ENCODE measurements at places on chromosomes 2 and 18.

GRCh38 chr18:13428319-13428718 is 209.8 kb downstream of the LDLRAD4 start:
- DNase-seq = no peak

DNA sequence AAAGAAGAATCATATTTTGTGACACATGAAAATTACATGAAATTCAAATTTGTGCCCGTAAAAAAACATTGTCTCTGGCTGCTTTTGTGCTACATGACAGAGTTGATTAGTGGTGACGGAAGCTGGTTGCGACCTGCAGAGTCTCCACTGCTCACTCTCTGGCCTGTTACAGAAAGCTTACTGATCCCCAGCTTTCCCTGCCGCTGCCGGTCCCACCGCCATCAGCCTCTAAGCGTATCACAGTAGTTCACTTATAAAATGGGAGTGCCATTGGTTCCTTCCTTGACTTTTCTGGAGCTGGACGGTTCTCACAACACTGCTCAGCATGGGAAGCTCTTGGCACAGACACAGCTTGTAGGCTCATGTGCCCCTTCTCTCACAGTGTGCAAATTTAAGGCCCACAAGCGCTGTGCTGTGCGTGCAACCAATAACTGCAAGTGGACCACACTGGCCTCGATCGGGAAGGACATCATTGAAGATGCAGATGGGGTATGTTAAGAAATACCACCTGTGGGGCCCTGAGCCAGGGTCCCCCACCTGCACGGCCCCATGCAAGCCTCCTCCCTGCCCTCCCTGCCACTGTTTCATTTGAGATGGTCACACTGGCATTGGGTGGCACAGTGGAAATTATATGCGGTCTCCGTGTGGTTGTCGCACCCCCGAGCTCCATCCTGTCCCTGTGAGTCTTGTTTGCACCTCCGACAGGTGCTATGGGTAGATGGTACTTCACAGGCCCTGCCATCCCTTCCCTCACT is 81.3 kb downstream of the DGKD start:
- no peak for DNase-seq

DNA sequence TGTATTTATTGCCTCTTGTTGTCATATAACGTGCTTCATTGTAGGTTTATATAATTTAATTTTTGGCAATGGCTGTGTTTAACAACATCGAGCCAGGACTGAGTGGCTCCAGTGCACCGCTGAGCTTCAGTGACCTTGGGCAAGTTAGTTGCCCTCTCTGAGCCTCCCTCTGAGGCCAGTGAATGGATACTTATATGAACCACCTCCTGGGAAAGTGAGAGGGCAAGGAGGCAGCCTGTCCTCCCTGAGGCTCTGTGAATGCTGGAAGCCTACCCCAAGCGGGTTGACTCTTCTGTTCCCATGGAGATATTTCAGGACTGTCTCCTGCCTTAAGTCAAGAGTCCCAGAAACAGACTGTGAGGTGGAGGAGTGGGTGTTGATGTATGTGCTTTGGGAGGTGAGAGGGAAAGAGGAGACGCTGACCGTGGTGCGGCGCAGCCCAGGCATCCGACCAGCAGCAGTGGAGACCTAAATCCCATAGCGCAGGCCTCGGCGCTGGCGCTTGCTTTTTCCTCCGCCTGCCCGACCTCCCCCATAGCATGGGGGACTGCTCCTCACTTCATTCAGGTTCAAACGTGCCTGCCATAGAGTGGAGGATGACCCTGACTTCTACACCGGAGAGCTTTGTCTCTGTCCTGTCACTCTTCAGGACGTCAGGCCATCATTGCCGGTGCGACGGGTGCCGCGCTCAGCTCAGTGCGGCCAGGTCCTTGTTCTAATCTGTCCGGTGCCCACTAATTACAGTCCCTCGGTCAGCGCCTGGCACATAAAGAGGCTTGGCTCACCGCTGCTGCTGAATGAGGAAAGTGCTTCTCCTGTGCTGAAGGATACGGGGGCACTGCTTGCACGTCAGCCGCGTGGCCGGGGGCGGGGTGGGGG is 167.3 kb upstream of the HS6ST1 start:
- no peak for DNase-seq

GRCh38 chr2:74181739-74182138 is 3.1 kb upstream of the MOB1A start:
- no peak for DNase-seq

DNA sequence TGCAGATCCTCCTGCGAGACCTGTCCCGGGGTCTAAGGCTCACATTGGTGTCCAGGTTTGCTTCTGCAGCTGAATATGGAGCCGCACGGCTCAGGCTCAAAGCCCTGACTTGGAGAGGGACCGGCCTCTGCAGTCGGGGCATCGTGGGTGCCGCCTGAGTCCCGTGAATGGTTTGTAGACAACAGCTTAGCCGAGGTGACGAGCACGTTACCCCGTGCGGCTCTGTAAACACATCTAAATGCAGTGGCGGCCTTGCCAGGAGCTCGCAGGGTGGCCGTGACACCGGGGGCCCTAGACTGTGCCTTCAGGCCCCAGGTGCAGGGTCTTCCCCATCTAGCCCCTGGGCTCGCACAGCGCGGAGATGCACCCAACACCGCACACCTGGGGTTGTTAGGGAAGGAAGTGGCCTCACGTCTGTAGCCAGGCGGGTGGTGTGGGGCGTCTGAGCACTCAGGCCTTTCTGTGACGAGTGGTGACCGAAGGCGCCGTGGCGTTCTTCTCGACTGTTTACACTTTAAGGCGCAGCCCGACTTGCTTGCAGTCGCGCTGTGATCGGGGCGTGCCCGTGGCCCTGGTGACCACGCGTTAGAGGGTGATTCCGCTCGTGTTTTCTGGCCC is 91.6 kb downstream of the NFATC1 start:
- no peak for DNase-seq

- no peak for DNase-seq
These were observed 69.7 kb downstream of the ZNF521 start for GRCh38 chr18:25282282-25282681.

DNA sequence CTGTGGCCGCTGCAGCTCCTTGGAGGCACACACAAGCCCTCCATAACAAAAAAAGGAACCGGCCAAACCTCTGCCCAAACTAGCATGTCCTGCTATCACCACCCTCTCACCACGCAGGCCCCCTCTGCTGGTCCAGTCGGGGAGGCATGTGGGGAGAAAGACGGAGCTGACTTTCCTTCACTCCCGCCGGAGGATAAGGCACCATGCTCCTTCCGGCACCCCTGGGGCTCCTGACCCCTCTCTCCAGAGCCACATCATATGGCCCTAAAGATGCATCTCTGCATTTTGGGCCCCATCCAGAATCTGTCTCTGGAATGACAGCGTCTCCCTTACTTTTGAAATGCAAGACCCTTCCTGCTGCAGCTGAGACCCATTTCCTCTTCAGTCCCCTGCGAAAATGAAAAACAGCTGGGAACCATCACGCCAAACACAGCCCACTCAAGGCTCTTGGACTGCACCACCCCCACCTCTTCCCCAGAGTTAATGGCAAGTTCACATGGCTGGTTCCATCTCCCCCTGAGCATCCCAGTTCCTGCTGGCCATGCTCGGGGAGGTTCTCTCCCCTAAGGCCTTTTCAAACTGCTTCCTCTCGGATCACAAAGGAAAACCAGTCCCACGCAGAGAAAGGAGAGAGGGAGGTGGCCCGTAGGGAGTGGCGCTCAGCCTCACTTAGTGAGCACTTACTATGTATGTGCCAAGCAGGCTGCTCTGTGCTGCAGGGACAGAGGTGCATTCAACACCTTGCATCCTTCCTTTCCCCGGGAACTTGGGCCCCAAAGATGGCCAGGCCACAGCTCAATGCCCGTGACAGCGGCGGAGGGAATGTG is 35.2 kb upstream of the MLPH start:
- no peak for DNase-seq

GRCh38 chr2:240898108-240898730 is 2.3 kb upstream of the MAB21L4 start:
- no peak for DNase-seq

- no peak for DNase-seq
These were observed 567 bp downstream of the PCYOX1 start for GRCh38 chr2:70258532-70258875.

- no peak for DNase-seq
These were observed 40.3 kb downstream of the INPP5D start for GRCh38 chr2:233100192-233100998.

DNA sequence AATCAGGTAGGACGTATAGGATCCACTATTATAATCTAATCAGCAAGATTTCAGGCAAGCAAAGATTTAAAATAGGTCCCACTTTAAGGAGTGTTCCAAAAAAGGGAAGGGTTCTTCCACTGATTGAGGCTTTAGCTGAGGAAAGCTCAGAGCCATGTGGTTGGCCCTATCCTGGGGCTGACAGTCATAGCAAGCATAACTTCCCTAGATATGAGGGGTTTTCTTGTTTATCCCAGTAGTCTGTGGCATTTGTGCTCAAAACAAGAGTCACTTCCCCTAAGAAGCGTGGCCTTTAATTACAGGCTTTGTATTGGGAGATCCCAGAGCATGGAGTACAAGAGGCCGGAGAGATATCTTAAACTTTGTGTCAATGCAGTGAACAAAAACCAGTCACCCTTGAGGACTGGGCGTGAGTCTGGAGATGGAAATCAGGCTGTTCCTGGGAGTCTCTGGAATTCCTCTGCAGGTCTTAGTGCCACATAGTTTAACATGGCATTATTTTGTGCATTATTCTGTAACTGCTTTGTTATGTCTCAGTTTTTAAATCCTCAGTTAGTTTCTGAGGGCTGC is 136.9 kb upstream of the FBXO11 start:
- DNase-seq = no peak

DNA sequence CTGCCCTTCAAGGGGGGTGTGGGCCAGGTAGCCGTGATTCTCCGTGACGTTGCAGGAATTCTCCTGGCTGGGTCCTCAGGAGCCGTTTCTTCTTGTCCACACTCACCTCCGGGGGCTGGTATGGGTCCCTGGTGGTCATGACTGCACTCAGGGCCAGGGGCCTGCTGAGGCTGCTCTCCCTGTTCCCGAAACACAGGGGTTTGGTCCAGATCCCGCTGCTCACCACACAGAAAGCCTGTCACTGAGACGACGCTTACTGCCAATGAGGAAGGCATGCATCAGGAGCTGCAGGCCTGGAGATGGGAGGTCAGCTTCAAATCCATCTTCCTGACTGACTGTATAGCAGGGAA is 160.7 kb downstream of the RTP5 start:
- no peak for DNase-seq

DNA sequence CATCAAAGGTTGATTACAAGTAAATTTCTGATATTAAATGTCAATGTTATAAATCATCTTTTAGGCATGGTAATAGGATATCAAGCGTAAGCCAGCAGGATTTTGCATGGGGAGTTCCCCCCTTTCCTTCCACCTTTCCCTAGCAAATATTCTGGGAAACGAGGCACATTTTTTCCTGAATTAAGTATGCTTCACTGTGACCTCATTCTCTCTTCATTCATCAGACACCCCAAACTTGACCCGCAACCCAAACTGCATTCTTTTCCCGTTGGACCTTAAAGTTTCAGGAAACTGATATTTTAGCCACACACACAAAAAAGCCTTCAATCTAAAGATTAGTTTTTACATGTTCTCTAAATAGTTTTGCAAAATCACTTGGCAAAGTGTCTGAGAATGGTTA is 214.5 kb upstream of the CTAGE1 start:
- no peak for DNase-seq

Measured in T-helper 17 cell (primary cell).